ENCODE measurements at places on chromosomes 1 and 21. TPM values are rescaled to one million over a fixed set of nuclear protein-coding genes. Genes with fewer than 3 reads are reported as not detected.

DNA sequence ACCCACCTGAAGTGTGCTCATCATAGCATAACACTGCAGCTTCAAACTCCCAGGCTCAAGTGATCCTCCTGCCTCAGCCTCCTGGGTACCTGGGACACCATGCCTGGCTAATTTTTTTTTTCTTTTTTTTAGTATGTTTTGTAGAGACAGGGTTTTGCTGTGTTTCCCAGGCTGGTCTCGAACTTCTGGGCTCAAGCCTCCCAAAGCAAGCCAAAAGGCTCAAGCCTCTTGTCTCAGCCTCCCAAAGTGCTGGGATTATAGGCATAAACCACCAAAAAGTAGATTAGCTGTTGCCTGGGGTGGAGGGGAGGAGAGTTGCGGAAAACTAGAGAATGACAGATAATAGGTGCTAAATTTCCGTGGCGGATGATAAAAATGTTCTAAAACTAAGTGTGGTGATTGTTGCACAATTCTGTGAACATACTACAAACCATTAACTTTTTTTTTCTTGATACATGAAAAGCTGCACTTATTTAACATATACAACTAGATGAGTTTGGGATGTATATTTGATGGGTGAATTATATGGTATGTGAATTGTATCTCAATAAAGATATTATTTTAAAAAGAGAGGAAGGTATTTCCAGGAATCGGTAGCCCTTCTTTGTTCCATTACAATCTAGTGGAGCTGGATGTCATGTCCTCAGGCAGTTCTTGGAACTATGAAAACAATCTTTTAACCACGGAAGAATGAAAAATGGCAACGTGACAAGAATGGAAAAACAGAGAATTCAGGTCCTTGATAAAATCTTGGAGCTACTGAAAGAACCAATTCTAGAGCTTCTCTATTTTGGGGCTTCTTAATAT lies 27.3 kb upstream of the MED18 start:
- no peaks in the 10 kb centered on the region for H3K36me3 ChIP-seq
- no peak overlapping the region for H3K27ac ChIP-seq
- H3K4me3 ChIP-seq, result no peak overlapping the region
- DNase-seq, result no peak

GRCh38 chr21:42456457-42456856 lies 39.6 kb downstream of the RSPH1 start:
- peaks cover 14% of the 10 kb centered on the region for H3K4me1 ChIP-seq
- peaks cover 4% of the 10 kb centered on the region for H3K27me3 ChIP-seq

DNA sequence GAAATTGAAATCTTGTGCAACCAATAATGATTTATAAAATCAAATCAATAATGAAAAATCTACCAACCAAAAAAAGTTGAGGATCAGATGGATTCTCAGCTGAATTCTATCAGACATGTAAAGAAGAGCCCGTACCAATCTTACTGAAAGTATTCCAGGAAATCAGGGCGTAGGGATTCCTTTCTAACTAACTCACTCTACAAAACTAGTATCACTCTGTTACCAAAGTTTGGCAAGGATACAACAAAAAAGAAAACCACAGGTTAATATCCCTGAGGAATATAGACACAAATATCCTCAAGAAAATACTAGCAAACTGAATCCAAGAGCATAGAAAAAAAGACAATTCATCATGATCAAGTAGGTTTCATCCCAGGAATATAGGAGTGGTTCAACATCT lies 52.8 kb upstream of the ADGRL4 start:
- H3K4me1 ChIP-seq, result no peaks in the 10 kb centered on the region
- DNase-seq, result no peak
- no peaks in the 10 kb centered on the region for H3K27me3 ChIP-seq

DNA sequence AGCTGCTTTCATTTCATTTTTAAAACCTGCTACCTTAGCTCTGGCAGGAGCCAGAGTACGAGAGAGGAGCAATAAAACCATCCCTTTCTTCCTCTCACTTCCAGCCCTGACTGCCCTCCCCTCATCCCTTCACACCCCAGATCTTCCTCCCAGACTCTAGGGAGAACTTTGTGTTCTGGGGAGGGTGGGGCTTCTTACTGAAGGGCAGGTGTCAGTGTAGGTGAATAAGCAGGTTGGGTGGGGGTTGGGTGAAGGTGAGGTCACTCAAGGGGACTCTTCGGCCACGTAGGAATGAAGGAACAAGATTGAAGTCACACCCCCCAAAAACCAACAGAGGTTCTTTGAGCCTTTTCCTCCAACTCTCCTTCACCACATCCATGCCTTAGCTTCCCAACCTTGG lies 88.9 kb downstream of the CD58 start:
- peaks cover 16% of the 10 kb centered on the region for H3K4me1 ChIP-seq
- H3K27ac ChIP-seq, result no peak overlapping the region
- H3K27me3 ChIP-seq, result no peaks in the 10 kb centered on the region
- no peak overlapping the region for H3K4me3 ChIP-seq
- H3K36me3 ChIP-seq, result no peaks in the 10 kb centered on the region
- no peak for DNase-seq

DNA sequence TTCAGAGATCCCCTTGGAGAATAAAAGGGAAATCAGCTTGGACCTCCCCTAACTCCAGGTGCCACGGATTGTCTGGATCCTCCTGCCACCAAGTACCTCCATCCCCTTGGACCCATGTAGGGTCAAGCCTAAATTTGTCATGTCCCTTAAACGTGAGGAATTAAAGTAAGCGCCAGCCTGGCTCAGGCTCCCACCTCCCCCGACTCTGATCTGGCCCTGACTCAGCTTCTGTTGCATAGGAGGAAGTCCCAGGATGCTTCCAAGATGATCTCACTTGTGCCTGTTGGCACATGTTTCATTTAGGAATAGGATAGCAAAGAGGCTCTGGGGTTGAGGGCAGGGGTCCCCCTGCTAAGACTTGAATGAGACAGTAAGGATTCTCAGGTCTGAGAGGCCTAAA lies 231.9 kb upstream of the JUN start:
- H3K27ac ChIP-seq, result no peak overlapping the region
- H3K4me1 ChIP-seq, result peaks cover 49% of the 10 kb centered on the region
- H3K36me3 ChIP-seq, result peaks cover 16% of the 10 kb centered on the region
- no peak for DNase-seq

DNA sequence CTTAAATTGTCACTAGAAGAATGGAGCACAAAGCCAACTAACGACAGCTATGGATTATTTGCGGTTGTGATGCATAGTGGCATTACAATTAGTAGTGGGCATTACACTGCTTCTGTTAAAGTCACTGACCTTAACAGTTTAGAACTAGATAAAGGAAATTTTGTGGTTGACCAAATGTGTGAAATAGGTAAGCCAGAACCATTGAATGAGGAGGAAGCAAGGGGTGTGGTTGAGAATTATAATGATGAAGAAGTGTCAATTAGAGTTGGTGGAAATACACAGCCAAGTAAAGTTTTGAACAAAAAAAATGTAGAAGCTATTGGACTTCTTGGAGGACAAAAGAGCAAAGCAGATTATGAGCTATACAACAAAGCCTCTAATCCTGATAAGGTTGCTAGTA lies 13.5 kb downstream of the USP1 start:
- H3K27ac ChIP-seq, result no peak overlapping the region
- H3K36me3 ChIP-seq, result peaks cover 73% of the 10 kb centered on the region
- no peaks in the 10 kb centered on the region for H3K4me1 ChIP-seq
- H3K4me3 ChIP-seq, result no peak overlapping the region
- no peaks in the 10 kb centered on the region for H3K27me3 ChIP-seq

DNA sequence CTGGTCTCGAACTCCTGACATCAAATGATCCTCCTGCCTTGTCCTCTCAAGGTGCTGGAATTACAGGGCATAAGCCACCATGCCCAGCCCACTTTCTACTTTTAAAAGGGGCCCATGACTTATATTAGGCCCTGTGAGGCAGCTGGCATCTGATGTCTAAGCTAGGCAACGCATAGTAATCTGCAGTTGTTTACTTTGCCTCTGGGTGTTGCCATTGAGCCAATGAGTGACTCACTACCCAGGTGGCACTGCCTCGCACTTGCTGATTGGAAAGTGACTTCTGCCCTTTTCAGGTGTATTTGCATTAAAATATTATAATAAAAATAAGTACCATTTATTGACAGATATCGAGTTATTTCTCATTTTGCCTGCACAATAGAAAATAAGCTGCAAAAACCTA lies 84.9 kb downstream of the KIF14 start:
- peaks cover 6% of the 10 kb centered on the region for H3K4me1 ChIP-seq
- H3K27me3 ChIP-seq, result peaks cover 6% of the 10 kb centered on the region
- no peak overlapping the region for H3K27ac ChIP-seq
- H3K4me3 ChIP-seq, result no peak overlapping the region
- H3K36me3 ChIP-seq, result no peaks in the 10 kb centered on the region
- peak; percentile 26 for DNase-seq

GRCh38 chr1:231866392-231867331 lies 240.1 kb downstream of the DISC1 start:
- no peaks in the 10 kb centered on the region for H3K36me3 ChIP-seq
- peaks cover 20% of the 10 kb centered on the region for H3K4me1 ChIP-seq
- no peak overlapping the region for H3K4me3 ChIP-seq
- H3K27ac ChIP-seq, result no peak overlapping the region
- peak; percentile 67 for DNase-seq

DNA sequence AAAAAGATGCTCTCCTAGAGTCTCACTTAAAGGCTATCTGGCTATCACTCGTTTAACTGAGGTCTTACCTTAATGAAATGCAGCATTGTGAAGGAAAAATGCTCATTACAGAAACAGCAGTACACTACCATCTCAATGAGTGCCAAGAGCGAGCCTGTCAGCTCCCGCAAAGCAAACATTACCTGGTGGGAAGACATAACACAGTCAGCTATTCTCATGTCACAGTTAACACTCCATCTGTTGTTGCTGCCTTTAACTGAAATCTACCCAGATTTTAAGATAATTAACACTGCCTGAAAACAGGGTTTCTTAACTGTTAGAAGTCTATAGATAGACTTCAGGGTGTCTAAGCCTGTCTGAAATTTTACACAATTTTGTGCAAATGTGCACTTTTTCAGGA lies 39.1 kb downstream of the PCSK9 start:
- DNase-seq, result no peak
- H3K27ac ChIP-seq, result no peak overlapping the region
- H3K27me3 ChIP-seq, result no peaks in the 10 kb centered on the region

DNA sequence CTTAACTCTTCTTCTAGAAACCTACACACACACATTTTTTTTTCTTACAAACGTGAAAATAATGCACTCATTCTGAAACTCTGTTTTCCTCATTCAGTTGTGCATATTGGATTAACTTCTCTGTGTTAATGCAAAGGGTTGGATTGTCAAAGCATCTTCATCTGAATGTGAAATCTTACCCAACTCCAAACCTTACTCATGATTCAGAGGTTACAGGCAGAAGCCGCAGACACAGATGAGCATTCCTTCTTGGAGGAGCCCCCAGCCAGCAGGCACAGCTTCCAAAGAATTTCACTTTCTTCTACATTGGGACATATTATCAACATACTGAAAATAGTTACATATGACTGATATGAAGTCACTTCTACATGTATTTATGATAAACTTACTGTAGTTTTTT lies 15.7 kb downstream of the PATJ start:
- no peak overlapping the region for H3K27ac ChIP-seq
- no peak for DNase-seq

GRCh38 chr1:57067863-57068262 lies 102.0 kb upstream of the C8B start:
- no peak for DNase-seq
- H3K4me3 ChIP-seq, result no peak overlapping the region
- no peak overlapping the region for H3K27ac ChIP-seq
- no peaks in the 10 kb centered on the region for H3K36me3 ChIP-seq
- H3K4me1 ChIP-seq, result peaks cover 21% of the 10 kb centered on the region

- no peaks in the 10 kb centered on the region for H3K27me3 ChIP-seq
- no peak for DNase-seq
- peaks cover 58% of the 10 kb centered on the region for H3K36me3 ChIP-seq
- H3K4me3 ChIP-seq, result no peak overlapping the region
- H3K4me1 ChIP-seq, result no peaks in the 10 kb centered on the region
- no peak overlapping the region for H3K27ac ChIP-seq
Observed at GRCh38 chr21:36396325-36396724, 11.1 kb downstream of the CHAF1B start.

The DYNLT5 gene
- 1.6 TPM for total RNA-seq

The GPR25 gene
- total RNA-seq, result not detected

The PEAR1 gene
- 0.89 TPM for total RNA-seq

The KCNQ4 gene
- 3.3 TPM for total RNA-seq

The SLAMF6 gene
- not detected for total RNA-seq

The TFF3 gene
- 2.9 TPM for total RNA-seq

The CCDC27 gene
- 0.13 TPM for total RNA-seq

The ADGRL4 gene
- 1.4 TPM for total RNA-seq

Measured in WTC11 (cell line).